ENCODE measurements at places on chromosomes 1 and 21. TPM values are rescaled to one million over a fixed set of nuclear protein-coding genes. Genes with fewer than 3 reads are reported as not detected.

DNA sequence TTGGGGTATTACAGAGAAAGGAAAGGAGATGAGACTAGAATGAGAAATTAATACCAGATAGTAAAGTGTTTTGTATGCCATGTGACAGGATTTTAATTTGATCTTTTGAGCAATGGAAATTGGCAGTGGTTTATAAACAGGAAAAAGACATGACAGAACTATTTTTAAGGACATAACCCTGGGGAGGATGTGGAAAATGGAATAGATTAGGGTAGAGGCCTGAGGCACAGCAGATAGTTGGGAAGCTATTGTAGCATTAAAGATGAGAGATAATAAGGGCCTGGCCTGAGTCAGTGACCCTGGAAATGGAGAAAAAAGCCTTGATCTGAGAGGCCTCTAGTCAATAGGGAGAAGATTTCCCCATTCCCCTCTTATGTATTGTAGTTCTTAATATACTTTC is 22.1 kb upstream of the KCNA3 start:
- peaks cover 2% of the 10 kb centered on the region for H3K27me3 ChIP-seq
- no peaks in the 10 kb centered on the region for H3K36me3 ChIP-seq
- H3K4me3 ChIP-seq = no peak overlapping the region
- H3K4me1 ChIP-seq = peaks cover 3% of the 10 kb centered on the region
- no peak for DNase-seq

DNA sequence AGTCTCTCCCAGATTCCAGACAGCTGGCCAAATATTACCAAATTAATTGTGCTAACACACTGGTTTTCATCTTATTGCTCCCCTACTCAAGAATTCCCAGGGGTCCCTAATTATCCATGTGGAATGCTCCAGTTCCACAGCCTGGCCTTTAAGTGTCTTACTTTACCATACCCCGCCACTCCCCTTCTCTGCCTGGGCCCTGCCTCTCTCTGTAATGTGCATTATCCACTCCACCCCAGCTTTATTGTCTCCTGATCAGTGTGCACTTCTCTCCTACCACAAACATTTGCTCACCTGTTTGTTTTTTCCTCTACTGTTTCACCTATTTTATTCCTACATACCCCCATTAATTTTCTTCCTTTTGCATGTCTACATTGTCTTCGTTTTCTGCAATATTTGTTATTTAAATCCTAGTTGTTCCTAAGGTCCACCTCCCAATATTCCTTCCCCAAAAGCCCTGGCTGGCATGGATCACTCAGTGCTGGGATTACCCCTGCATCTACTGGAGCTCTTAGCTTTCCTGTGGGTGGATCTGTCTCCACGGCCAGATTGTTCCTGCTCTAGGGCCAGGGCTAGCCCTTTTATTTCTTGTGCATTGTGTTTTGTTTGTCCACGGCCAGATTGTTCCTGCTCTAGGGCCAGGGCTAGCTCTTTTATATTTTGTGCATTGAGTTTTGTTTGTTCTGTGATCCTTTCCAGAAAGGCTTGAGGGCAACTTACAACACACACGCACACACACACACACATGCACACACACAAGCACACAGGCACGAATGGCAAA is 33.4 kb upstream of the ATP1B1 start:
- H3K36me3 ChIP-seq = no peaks in the 10 kb centered on the region
- no peak overlapping the region for H3K27ac ChIP-seq
- no peaks in the 10 kb centered on the region for H3K4me1 ChIP-seq
- H3K4me3 ChIP-seq = no peak overlapping the region

GRCh38 chr1:117570988-117571409 is 34.8 kb upstream of the TENT5C start:
- no peak for DNase-seq
- no peak overlapping the region for H3K27ac ChIP-seq
- H3K27me3 ChIP-seq = peaks cover 6% of the 10 kb centered on the region
- H3K4me1 ChIP-seq = peaks cover 42% of the 10 kb centered on the region

- DNase-seq = peak; percentile 49
- H3K27me3 ChIP-seq = no peaks in the 10 kb centered on the region
- peak overlapping the region; percentile 98 for H3K27ac ChIP-seq
- H3K4me1 ChIP-seq = peaks cover 56% of the 10 kb centered on the region
- peak overlapping the region; percentile 95 for H3K4me3 ChIP-seq
Measured at GRCh38 chr1:151993084-151993733, 450 bp downstream of the S100A10 start.

GRCh38 chr21:46498335-46499050 is 39.8 kb downstream of the DIP2A start:
- no peaks in the 10 kb centered on the region for H3K27me3 ChIP-seq
- H3K36me3 ChIP-seq = peaks cover 69% of the 10 kb centered on the region
- H3K4me3 ChIP-seq = no peak overlapping the region
- H3K4me1 ChIP-seq = peaks cover 36% of the 10 kb centered on the region
- DNase-seq = no peak

DNA sequence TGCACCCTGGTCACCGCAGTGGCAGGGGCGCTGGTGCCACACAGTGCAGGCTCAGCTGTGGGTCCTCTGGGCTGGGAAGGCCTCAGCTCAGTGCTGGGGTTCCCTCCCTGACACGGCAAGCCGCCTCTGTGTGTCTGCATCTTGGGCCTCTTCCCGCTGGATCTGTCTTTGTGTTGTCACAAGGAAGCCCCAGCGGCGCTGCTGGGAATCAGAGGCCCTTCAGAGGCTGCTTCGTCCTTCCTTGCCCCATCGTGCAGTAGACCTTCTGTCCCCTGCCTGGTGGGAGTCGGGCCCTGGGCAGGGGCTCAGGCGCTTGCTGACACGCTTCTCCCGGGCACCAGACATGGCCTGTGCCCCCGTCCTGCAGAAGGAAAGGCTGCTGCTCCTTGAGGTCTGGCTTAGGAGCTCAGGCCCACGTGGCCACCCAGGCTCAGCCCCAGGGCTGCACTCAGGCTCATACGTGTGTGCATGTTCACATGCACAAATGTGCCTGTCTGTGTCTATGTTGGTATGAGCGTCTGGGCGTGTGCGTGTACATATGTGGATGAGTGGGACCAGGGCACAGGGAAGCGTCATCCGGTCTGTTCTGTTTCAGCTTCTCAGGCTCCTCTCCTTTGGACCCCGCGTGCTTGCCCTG is 24.3 kb upstream of the DIP2A start:
- DNase-seq = no peak
- no peak overlapping the region for H3K27ac ChIP-seq
- no peak overlapping the region for H3K4me3 ChIP-seq

- H3K4me1 ChIP-seq = peaks cover 9% of the 10 kb centered on the region
- no peaks in the 10 kb centered on the region for H3K27me3 ChIP-seq
- H3K4me3 ChIP-seq = no peak overlapping the region
- H3K27ac ChIP-seq = no peak overlapping the region
Measured at GRCh38 chr1:2645776-2646175, 13.0 kb upstream of the MMEL1 start.

DNA sequence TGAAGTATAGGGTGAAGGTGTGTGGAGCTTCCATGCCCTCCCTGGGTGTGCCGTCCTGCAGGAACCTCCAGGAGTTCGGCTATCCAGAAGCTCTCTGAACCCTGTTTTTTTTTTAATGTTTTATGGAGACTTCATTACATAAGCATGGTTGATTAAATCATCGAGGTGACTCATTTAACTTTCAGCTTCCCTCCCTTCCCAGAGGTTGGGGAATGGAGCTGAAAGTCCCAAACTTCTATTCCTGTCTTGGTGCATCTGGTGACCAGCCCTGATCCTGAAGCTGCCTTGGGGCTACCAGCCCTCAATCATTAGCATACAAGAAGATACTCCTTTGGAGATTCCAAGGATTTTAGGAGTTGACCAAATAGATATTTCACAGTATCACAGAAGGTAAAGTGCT is 9.5 kb downstream of the RRP15 start:
- DNase-seq = no peak
- H3K27me3 ChIP-seq = no peaks in the 10 kb centered on the region
- H3K27ac ChIP-seq = no peak overlapping the region
- no peaks in the 10 kb centered on the region for H3K36me3 ChIP-seq
- no peak overlapping the region for H3K4me3 ChIP-seq

GRCh38 chr1:150477733-150478132 is 9.5 kb upstream of the TARS2 start:
- H3K27ac ChIP-seq = no peak overlapping the region
- no peak overlapping the region for H3K4me3 ChIP-seq

DNA sequence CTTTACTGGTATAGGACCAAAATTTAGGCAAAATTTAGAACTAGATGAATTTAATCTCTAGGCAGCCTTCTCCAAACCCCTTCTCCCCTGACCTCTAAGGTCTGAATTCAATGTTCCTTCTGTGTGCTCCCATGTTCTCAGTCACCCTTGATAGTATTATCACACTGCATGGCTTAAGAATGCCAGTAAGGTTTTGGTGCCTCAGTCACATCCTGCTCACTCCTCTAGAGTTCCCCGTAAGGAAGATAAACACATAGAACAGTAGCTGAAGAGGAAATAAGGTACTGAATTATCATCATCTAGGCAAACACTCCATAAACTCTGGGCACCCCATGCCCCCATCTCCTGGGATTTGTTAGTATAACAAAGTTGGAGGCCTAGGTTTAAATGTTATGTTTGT is 18.2 kb downstream of the PRRX1 start:
- peaks cover 18% of the 10 kb centered on the region for H3K27me3 ChIP-seq
- H3K4me3 ChIP-seq = no peak overlapping the region
- H3K36me3 ChIP-seq = no peaks in the 10 kb centered on the region

The CATSPERE gene
- 0.58 TPM for total RNA-seq

The MAN1C1 gene
- 31.1 TPM for total RNA-seq

The VSIG8 gene
- not detected for total RNA-seq

The REN gene
- total RNA-seq = not detected

The CYP4X1 gene
- not detected for total RNA-seq

The ADAMTS5 gene
- not detected for total RNA-seq

All from activated CD4-positive, alpha-beta T cell treated with anti-CD3 and anti-CD28 coated beads, Interleukin-2, amount 10 ng/mL, durations not matched to agents 7 days and 5 days (primary cell).